ENCODE measurements at places on chromosomes 1 and 21.

GRCh38 chr1:219568733-219569132 is 44.2 kb downstream of the ZC3H11B start:
- DNase-seq, result no peak

GRCh38 chr1:19892628-19893168 is 10.5 kb downstream of the OTUD3 start:
- no peak for DNase-seq

- no peak for DNase-seq
Measured at GRCh38 chr1:194067772-194068171, 881.4 kb upstream of the B3GALT2 start.

GRCh38 chr1:82819234-82819633 is 1018.5 kb downstream of the ADGRL2 start:
- DNase-seq, result no peak

DNA sequence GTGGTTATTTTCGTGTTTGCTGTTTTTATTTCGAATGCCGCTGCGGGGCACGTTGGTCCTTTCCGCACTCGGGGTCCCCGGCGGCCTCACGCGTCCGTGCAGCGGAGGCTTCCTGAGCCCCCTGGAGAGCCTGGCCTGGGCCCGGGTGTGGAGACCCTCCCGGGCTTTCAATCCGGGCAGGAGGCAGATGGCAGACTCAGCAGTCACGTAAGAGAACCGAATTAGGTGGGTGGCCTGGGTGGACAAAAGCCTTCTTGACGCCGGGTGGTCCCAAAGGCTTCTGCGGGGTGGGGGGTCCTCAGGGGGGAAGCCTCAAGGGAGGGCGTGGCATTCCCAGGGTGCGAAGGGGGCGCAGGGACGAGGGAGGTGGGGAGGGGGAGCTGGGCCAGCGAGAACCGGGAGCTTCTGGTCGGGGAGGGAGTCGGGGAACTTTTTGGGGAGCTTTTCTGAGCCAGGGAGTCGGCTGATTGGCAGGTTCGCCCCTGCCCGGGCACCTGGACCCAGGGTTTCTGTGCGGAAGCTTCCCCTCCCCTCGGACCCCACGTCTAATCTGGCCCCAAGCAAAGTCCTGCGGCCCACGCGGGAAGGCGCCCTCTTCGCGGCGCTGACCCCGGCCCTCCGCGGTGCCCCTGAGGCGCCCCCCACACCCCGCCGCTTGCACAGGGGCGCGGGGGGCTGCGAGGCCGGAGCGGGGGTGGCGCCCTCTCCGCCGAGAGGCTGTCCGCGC is 1.3 kb upstream of the HES4 start:
- peak; percentile 60 for DNase-seq

GRCh38 chr1:113146242-113147072 is 73.5 kb downstream of the LRIG2 start:
- DNase-seq, result no peak

GRCh38 chr1:1085911-1086841 is 12.1 kb upstream of the RNF223 start:
- DNase-seq, result no peak

DNA sequence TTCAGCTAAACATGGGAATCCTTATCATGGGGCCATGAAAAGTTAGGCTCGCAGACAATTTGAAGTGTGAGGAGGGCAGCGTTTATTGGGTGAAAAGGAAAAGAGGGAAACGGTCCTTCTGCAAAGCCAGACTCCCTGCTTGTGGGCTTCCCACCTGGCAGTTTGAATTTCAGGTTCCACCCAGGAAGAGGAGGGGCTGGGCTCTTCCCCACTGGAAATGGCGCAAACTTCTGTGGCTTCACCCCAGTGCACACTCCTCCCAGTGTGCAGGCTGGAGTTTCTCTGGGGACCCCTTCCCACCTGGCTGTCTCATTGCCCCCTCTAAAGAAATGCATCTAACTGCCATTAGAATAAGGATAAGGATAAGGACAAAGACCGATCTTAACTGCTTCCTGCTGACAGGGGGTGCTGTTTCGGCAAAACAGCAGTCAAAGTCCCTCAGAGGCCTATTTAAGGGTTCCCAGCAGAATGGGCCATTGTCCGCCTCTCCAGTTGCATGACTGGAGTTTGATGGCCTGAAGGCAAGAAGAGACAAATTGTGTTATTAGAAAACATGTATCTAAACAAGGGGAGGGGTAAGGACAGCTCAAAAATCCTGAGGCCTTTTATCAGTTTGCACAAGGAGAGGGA is 20.4 kb downstream of the AIM2 start:
- DNase-seq, result no peak

DNA sequence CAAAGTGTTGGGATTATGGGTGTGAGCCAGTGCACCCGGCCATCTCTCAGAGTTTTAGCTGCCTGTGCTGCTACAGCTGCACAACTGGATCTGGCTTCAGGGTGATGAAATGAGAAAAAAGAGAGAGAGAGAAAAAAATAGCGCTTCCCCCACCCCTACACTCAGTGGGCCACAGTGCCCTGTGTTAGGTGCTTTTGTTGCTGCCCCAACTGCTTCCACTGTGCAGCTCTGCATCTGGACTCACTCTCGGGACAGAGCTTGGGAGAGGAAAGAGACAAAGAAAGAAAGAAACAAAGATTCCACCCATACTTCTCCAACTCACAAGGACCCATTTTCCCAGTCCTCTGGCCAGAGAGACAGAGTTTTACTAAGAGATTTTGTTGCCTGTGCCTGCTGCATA is 50.4 kb downstream of the INAVA start:
- no peak for DNase-seq

DNA sequence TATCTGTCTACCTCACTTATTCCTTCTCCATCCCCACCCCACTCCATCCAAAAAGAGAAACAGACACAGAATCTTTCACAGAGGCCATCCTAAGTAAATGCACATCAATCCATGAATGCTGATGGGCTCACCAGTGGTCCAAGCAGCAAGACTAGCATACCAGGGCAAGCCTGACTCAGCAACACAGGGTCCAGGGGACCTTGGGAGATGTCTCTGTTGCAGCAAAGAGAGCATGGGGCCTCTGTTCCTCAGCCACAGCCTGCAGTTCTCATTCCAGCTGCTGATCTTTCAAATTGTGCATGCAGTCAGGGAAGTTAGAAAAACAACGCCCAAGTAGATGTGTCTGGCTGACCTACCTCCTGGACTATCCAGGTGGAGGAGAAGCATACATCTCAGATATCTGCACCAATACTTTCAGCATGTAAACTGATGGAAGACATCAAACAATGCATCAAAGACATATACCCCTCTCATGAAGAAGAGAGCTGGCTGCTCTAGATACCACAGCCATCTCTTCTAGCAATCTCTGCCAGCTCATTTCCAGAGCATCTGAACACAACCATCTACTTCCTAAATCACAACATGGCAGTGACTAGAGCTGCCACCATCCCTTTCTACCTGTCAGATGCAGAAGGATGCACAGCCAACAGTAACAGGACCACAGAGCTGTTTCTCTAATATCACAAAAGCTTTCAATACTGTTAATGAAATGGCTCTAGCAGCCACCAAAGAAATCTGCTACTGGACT is 54.5 kb downstream of the CD34 start:
- no peak for DNase-seq

DNA sequence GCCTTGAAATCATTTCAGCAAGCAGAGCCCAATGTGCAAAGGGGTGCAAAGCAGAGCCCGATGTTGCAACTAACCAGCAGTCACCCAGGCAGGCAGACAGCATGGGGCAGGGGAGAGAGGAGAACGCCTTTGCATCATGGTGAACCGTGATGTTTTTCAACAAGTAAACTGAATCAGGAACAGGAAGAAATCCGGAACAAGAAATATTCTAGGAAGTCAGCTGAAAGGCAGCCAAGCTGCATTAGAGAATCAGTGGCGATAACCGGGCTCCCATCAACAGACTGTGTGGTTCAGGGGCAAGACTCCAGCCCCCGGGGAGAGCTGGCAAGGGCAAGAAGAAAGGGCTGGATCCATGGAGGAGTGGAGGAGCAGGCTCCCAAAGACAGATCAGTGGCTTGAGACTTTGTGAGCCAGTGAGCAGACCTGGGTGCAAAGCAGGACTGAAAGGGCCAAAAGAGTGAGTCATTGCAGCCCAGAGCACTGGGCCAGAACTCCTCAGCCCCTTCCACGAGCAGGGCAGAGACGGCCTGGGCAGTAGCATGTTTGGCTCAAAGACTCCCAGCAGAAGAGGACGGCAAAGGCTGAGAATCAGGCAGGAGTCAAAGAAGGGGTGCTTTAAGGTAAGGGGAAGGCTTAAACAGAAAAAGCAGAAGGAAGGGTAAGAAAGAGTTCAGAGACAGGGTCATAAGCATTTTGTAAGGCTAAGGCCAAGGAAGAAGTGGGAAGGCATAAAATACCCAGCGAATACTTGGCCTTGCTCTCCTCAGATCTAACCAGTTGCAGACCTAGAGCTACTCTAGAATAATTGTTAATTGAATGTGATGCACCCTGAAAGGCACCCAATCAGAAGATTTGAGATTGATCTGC is 155.0 kb downstream of the SETD4 start:
- no peak for DNase-seq

- DNase-seq, result peak; percentile 88
Measured at GRCh38 chr1:11979028-11979850, 1.0 kb upstream of the MFN2 start.

DNA sequence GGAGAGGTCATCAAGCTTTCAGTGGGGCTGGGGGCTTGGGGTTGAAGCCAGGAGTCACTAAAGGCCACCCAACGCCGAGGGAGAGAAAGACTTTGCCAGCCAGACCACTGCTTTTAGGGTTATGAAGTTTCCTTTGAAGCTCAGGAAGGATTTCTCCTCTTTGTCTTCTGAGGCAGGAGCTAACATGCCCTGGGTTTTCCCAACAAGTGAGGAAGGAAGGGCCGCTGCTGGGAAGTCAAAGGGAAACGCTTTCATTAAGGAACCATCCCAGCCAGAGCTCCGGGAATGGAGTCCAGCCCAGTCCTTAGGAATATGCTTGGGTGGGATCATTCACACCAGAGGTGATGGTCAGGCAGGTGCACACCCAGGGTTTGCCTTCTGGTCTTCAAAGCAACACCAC is 436.9 kb downstream of the PRDM2 start:
- no peak for DNase-seq

- DNase-seq, result no peak
Measured at GRCh38 chr1:102615896-102616295, 492.4 kb downstream of the COL11A1 start.

GRCh38 chr1:237983496-237983895 is 92.8 kb upstream of the ZP4 start:
- DNase-seq, result no peak

DNA sequence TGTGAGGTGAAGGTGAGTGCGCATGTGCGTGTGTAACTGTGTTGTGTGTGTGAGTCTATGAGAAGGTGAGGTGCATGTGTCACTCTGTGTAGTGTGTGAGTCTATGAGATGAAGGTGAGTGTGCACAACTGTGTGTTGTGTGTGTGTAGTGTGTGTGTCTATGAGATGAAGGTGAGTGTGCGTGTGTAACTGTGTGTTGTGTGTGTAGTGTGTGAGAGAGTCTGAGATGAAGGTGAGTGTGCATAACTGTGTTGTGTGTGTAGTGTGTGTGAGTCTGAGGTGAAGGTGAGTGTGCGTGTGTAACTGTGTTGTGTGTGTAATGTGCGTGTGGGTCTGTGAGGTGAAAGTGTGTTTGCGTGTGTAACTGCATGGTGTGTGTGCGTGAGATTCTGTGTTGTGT is 154.0 kb downstream of the FOXD2 start:
- no peak for DNase-seq

GRCh38 chr1:194940336-194941030 is 1667.8 kb downstream of the KCNT2 start:
- DNase-seq, result no peak

DNA sequence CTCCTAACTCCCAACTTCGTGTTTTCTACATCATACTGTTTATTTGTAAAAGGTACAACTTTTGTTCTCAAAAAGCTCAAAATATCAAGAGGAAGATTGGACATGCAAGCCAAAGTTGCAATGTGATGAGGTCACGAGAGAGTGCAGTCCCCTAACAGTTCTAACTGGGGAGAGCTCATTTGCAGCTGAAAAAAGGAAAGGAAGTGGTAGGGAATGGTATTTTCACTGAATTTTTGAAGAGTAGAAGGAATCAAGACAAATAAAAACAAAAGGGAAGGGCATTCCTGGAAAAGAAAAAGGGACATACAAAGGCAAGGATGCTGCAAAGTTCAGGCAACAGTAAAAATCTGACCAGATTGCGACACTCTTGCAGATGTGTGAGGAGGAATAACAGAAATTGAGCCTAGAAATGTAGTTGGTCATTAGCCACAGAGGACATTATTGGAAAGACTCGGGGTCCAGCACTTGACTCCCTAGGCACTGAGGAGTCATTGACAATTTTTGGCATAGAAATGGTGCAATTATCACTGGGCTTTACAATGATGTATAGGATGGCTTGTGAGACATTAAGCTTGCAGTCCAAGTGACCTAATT is 67.9 kb downstream of the TBX15 start:
- no peak for DNase-seq

GRCh38 chr1:45822644-45823043 is 19.2 kb downstream of the MAST2 start:
- DNase-seq, result no peak

- DNase-seq, result no peak
Measured at GRCh38 chr1:19752083-19752696, 47.5 kb downstream of the TMCO4 start.

- peak; percentile 83 for DNase-seq
Measured at GRCh38 chr1:7646981-7647901, 123.9 kb upstream of the VAMP3 start.

GRCh38 chr1:67748630-67749029 is 63.6 kb downstream of the GADD45A start:
- no peak for DNase-seq

GRCh38 chr21:33229784-33230544 is at the start of gene IFNAR2:
Gene IFNAR2, plus strand, starts transcription at chr21:33229938. Its CDS starts 11,985 bp downstream, at chr21:33241923.
- DNase-seq, result peak; percentile 41

DNA sequence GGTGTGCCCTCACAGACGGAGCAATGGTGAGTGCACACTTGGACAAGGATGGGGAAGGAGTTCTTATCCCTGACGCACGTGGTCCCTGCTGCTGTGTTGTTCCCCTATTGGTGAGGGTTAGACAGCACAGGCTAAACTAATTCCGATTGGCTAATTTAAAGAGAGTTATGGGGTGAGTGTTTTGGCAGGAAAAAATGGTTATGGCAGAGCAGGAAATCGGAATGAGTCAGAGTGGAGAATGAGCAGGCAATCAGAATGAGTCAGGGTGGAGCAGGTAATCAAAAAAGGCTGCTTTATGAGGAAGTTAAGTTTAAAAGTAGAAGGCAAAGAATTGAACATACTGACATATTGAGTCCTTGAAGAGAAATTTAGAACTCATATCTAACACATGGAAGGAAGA is 100.5 kb downstream of the NGF start:
- DNase-seq, result no peak

- no peak for DNase-seq
Measured at GRCh38 chr1:10671622-10672342, 124.7 kb downstream of the CASZ1 start.

GRCh38 chr1:145985129-145985501 is 11.3 kb downstream of the TXNIP start:
- DNase-seq, result no peak

All from NCI-H446 (cell line).